Dermis blood vessel endothelial cell (primary cell): ENCODE measurements at places on chromosomes 6 and 20.
A peak's percentile ranks its signal among the peaks of the same experiment; 100 is the strongest.

- DNase-seq = no peak
Observed at GRCh38 chr20:40960521-40960956, 68.1 kb upstream of the TOP1 start.

GRCh38 chr20:32354592-32355416 is 3.3 kb upstream of the ASXL1 start:
- no peak for DNase-seq

- DNase-seq = no peak
Observed at GRCh38 chr6:105072798-105073199, 107.0 kb downstream of the POPDC3 start.

GRCh38 chr6:109693111-109693510 is 2.0 kb downstream of the FIG4 start:
- DNase-seq = no peak

DNA sequence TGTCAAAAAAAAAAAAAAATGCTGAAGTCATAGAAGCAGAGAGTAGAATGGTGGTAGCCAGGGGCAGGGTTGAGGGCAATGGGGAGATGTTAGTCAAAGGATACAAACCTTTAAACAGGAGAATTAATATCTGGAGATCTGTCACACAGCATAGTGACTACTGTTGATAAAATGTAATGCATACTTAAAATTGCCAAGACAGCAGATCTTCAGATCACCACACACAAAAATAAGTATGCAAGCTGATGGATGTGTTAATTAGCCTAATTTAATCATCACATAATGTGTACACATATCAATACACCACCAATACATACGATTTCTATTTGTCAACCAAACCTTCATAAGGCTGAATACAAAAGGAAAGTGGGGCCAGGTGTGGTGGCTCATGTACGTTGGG is 83.5 kb upstream of the PHACTR3 start:
- DNase-seq = no peak

- no peak for DNase-seq
Observed at GRCh38 chr20:36895036-36895435, 19.1 kb downstream of the TLDC2 start.

GRCh38 chr6:150334790-150335783 is 33.7 kb upstream of the IYD start:
- DNase-seq = peak; percentile 87

DNA sequence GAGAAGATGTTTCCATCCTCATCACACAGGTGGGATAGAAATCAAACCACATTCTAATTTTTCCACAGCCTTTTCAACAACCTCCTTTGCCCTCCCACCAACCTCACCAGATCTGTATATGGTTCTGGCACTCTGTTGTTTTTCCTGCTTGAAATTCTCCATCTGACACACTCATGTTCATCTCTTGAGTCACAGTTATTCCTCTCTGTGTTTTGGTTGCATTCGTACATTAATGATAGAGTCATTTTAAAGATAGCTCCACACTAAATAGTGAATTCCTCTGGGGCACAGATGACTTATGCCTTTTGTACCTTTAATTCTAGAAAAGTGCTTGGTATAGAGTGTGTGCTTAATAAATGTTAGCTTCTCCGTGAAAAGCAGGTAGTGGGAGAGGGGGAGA is 1.4 kb upstream of the GCLC start:
- no peak for DNase-seq

DNA sequence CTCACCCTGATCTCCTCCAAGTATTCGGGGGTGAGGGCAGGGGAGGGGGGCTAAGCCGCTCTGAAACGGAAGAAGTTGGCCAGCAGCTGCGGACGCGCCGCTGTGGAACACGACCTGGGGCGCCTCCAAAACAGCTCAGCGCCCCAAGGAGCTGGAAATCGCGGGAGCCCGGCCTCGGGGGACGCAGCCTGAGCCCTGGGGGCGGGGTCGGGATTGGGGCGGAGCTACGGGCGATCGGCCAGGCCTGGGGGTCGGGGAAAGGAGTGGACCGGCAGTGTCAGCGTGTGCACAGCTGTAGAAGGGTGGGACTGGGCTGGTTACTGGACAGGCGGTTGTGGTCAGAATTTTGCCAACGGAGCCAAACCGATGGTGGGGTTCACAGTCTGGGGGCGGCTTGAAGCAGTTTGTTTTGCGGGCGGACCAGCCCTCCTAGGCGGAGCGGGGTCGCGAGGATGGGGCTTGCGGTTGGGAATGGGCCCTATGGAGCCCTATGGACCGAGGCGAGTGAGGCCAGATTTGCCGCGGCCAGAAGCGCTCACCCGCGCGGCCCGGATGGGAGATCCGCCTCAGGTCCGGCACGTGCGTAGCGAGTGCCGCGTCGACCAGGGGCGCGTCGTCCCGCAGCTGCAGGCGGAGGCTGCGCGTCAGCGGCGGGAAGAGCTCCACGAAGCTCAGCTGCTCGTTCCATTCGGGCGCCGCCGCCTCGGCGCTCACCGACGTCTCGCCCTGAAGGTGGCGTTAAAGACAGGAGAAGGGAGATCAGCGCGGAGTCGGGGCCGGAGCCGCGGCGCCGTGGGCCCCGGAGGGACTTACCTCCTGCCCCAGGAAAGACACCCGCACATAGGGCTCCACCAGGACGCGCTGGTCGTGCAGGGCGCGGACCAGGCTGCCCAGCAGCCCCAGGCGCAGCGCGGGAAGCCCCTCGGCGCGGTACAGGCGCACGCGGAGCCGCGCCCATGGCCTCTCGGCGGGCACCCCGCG is 14.3 kb upstream of the SPAG4 start:
- DNase-seq = peak; percentile 80

DNA sequence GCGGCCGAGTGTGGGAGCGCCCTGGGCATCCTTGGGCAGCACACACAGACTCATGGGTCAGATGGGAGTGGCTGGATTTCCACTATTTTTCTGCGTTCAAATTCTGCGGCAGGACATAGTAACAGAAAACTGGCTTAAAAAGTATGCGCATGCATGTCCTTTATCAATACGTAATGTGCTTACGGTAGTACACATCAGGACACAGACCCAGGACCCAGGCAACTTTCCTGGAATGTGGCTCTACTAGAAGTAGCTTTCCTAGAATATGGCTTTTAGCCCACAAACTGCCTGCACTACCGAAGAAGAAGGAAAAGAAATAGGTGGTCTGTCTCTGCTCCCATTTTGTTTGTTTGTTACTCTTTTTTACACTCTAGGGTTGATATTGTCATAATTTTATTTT is 43.4 kb upstream of the SHLD1 start:
- no peak for DNase-seq

- DNase-seq = peak; percentile 41
Observed at GRCh38 chr6:79705456-79705995, 74.4 kb downstream of the SH3BGRL2 start.

GRCh38 chr6:87244380-87244779 is 78.0 kb upstream of the SMIM8 start:
- no peak for DNase-seq

GRCh38 chr20:53622247-53623133 is 28.9 kb upstream of the ZNF217 start:
- DNase-seq = peak; percentile 35

DNA sequence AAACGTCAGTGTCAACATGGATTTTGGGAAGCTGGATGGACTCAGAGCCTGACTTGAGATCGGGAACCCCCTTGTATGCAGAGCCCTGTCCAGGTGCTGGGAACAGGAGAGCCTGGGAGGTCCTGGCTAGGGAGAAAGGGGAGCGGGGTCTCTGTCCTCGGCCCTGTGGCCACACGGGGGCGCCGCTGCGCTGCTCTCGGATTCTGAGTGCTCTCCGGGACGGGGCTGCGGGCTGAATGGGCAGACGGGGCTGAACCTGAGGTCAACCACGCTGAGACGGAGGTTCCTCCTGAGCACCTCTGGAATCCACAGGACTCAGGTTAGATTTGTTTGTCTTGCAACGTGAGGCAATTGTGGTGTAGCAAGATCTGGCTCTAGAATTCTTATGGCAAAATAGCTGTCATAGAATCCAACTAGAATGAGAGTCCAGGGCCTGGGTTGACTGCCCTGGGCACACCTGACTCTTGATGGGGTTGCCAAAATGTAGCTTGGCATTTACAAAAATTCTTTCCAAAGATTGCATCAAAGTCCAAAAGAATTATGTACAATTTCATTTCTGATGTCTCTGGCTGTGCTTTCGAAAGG is 20.6 kb upstream of the HLA-F start:
- DNase-seq = peak; percentile 55

GRCh38 chr6:113511100-113511499 is 346.0 kb upstream of the MARCKS start:
- no peak for DNase-seq

- DNase-seq = no peak
Observed at GRCh38 chr6:136969433-136969832, 47.3 kb downstream of the SLC35D3 start.

GRCh38 chr6:169752074-169752623 is 727 bp downstream of the ERMARD start:
- DNase-seq = peak; percentile 28

DNA sequence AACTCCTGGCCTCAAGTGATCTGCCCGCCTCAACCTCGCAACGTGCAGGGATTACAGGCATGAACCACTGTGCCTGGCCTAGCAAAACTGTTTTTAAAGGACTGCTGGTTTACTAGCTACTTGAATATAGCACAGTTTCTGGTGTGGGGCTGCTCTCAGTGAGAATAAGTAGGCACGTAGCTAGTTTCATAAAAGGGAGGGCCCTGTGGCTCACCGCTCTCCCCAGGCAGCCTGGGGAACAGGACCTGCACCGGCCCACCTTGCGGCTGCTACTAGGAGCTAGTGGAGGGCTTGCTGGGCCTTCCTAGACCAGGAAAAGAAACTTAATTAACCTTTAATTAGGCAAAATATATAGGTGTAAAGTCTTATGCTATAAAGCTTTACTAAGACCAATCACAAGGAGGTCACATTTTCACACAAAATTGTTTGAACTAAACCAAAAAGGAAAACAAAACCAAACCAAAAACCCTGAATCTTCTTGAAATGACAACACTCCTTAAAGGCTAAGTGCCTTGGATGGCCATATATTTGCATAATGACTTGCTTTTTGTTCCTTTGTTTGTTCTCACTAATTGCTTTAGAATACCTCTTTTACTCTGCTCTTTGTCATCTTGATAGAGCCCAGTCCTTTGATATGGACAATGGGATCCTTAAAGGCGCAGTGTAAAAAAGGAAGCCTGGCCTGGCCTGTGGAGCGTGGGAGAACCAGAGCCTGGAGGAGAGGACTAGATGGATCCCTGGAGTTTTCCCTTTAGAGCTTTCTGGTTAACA is 69.5 kb upstream of the SAMD5 start:
- DNase-seq = no peak

DNA sequence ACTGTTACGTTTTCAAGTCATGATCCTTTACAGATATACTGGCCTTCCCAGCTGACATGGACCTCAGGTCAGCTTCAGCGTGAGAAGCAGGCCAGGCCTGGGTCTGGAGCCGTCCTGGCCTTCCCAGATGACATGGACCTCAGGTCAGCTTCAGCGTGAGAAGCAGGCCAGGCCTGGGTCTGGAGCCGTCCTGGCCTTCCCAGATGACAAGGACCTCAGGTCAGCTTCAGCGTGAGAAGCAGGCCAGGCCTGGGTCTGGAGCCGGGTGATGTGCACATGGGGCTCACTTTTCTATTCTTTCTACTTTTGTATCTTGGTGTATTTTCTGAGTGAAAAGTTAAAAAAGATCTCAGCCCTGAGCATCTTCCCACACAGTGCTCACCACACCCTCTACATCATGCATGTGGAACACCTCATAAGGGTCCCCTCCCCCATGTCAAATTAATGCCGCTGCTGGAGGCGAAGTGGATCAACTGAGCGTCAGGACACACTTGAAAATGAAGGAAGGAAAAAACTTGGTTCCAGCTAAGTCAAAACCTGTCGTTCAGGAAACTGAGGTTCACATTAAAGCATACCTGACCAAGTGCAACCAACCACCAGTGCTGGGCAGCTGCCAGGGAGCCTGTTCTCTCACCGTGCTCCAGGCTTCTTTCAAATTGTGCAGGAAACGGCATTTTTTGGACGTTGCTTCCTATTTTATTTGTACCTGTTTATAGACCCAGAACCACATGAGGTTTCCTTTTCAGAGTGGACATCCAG is 32.2 kb downstream of the KIF25 start:
- DNase-seq = no peak

GRCh38 chr6:88749849-88750248 is 213.6 kb downstream of the RNGTT start:
- DNase-seq = no peak

DNA sequence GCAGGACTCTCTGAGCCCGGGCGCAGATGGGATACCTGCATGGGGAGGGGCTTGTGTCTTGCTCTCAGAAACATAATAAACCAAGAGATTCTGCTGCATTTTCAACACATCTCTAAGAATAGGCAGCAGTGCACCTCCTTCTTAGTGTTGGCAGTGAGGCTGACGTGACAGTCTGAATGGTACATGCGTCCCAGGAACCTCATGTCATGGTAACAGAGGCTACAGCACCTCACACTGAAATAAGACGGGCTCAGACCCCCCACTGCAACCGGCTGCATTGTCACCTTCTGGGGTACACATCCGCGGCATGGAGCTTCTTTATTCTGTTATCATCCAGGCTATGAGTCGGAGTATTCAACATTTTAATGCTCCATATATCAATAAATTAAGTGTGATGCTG is 397.3 kb upstream of the AGPAT4 start:
- DNase-seq = no peak

DNA sequence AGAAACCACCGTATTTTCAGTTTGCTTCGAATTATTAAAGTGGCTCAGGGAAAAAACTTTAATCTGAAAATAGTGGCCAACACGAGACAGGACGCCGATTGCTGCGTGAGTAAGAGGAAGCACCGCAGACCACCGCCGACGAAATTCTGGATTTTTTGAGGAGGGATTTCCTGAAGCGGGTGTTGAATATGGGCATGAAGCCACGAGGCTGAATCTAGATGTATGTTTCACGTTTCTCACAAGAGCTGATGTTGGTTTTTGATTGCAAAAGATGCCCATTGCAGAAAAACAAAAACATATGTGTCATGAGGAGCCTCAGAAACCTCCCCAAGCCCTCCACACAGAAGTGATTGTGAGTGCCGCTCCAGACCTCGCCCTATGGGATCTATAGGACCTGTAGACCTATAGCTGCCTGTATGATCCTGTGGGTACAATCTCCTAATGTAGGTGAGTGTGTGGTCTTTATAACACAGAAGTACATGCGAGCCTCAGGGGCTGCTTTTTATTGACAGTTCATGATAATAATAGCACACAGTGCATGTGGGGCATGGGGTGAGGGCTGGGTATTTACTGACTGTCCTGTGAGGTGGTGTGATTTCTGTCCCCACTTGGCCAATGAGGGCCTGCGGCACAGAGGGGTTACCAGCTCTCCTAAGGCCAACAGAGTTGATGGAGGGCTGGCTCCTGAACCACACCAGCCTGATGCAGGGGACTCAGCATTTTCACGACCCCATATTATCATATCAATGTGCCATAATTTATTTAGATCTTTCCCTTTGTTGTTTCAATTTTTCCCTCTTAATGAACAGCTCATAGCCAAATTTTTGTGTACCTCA is 243.9 kb downstream of the DLL1 start:
- no peak for DNase-seq
